Chondrocyte (in vitro differentiated cells): ENCODE measurements at places on chromosomes 13 and 19. TPM values are rescaled to one million over a fixed set of nuclear protein-coding genes. Genes with fewer than 3 reads are reported as not detected.

CEACAM6 gene
- total RNA-seq = not detected in 3 replicates

DNA sequence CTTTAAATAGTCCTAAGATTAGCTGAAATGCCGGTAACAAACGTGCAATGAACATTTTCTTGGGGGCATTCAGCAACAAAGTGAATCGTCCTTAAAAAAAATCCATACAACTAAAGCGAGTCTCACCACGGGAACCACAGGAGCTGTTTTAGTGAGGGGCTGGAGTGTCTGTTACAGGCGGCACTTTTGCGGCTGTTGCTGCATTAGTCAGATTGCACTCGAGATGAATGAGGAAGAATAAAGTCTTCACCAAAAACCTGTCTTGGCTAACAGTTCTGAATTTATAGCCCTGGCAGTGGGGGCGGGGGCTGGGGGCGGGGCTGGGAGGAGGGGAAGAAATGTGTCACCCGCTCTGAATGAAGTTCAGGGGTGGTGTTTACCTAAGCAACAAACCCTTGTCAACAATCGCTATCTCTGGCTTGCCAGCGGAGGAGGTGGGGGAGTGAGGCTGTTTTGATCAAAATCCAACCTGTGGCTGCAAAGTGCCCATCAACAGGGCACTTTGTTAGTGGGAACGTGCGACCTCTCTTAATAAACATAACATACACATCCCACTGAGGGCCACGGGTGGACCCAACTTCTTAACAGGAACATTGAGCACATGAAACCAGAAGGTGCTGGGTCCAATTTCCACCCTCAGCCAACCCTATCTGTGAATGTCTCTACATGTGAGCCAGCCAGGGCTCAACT lies 44.5 kb downstream of the RFX2 start:
- DNase-seq = peak; percentile 19

GRCh38 chr13:109249780-109250528 lies 536.4 kb downstream of the IRS2 start:
- no peak for DNase-seq

DNA sequence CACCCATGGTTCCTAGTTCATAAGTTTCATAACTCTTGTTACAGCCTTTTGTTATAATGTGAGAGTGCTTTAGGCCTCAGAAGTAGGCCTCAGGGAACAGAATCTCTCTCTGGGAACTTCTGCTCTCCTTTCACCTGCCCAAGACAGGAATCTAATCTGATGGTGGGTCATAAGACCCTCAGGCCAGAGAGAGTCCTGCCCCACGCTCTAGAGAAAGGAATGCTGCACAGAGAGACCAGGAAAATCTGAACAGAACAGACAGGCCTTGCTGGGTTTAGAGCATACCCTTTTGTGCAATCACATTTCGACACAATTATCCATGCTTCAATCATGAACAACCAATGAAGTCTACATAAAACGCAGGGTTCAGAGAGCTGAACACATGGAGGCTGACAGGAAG lies 3.4 kb upstream of the DIAPH3 start:
- no peak for DNase-seq

DNA sequence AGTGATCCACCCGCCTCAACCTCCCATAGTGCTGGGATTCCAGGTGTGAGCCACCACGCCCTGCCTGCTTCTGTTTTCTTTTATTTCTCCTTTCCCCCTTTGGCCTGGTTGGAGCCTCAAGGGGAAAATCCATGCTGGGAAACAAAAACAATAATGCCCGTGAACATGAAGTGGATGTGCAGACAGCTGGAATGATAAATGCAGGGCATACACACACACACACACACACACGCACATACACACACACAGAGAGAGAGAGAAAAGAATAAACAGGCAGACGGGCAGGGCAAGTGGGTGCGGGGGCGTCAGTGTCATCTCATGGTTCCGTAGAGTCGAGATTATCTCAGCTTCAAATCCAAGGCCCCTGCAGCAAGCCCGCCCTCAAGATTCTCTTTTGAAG lies 4.4 kb upstream of the PLEKHF1 start:
- DNase-seq = no peak

DNA sequence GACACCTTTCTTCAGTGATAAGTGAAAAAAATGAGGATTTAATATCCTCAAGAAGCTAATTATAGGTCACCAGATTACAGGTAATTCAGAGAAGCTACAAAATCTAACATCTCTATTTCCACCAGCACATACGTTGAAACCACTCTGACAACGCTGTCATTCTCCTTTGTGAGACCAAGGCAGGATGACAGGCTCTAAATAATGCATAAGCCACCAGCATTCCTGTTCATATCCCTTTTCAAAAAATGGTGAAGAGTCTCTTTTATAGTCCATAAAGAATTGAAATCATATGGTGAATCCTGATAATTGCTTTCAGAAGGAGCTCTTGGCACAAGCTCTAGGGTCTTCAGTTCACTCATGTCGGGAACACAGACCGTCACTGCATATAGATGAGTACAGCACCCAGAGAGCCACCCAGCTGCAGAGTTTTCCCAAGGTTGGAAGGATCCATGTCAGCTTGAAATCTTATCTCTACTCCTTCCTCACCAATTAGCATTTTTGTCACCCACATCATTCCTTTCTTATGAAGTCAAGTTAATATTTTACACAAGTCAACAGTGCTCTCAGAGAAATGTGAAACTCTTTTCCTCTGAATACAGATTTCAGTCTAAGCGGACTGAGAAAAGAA lies 431.4 kb downstream of the TBC1D4 start:
- DNase-seq = no peak
